ENCODE measurements at places on chromosomes 16 and 17.

DNA sequence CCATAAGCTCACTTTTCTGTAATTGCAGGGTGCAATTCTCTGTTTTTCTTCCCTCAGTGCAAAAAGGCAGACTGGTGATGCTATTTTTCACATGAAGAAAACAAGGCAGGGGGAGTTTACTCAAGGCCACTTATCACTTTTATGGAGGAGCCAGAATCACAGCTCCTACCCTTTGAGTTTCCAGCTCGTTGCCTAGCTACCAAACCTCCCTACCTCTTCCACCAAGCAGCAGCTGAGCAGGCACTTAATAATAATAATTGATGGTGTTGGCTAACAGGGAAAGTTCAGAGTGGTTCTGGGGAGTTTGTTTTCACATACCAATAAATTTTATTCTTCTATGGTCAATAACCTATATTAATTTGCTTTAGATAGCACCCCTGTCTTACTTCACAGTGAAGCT is 31.9 kb upstream of the MPHOSPH6 start:
- no peak for DNase-seq

DNA sequence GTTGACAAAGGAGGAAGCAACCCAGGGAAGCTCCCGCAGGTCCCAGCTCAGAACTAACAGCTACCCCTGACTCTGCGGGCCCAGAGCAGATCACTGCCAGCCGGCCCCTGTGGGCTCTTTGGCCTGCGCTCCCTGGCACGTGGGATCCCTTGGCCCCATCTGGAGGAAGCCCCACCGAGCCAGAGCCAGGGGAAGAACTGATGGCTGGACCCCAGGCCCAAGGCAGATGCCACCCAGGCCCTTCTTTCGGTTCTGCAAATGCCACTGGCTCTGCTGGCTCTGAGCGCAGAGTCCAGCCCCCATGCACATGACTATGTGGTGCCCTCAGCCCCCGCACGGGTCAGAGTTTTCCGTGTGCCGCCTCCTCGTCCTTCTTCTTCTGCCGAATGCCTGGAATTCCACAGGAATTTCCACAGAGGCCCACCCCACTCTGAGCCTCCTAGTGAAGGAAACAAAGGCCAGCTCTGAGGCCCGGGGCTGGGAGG is 35.8 kb upstream of the SNN start:
- peak; percentile 38 for DNase-seq

- DNase-seq: no peak
Measured at GRCh38 chr17:34519282-34519681, 60.1 kb upstream of the TMEM132E start.

- DNase-seq: no peak
Measured at GRCh38 chr17:60060474-60060873, 18.2 kb downstream of the HEATR6 start.

- DNase-seq: no peak
Measured at GRCh38 chr16:31187808-31188189, 7.9 kb downstream of the FUS start.

GRCh38 chr17:47705536-47706530 is 11.9 kb downstream of the TBKBP1 start:
- no peak for DNase-seq

DNA sequence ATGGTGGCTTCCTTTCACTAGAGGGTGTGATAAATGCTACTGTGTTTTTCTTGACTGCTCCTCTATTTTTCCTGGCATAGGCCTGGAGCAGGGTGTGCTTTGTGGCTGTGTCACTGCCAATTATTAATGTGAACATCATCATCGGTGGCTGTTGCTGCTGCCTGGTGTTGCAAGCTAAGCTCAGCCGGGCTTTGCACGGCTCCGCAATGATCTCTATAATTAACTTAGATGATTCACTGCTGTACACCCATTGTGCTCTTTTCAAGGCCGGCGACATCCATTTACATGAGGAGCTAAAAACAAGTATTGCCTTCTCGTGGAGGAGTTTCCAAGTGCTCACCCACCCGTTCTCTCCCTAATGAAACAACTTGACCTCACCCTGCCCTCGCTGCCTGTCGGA is 160.1 kb upstream of the IRX3 start:
- peak; percentile 77 for DNase-seq

- no peak for DNase-seq
Measured at GRCh38 chr17:19569785-19570543, 36.3 kb downstream of the SLC47A1 start.

- DNase-seq: no peak
Measured at GRCh38 chr17:77527836-77528505, 387.2 kb downstream of the SEC14L1 start.

DNA sequence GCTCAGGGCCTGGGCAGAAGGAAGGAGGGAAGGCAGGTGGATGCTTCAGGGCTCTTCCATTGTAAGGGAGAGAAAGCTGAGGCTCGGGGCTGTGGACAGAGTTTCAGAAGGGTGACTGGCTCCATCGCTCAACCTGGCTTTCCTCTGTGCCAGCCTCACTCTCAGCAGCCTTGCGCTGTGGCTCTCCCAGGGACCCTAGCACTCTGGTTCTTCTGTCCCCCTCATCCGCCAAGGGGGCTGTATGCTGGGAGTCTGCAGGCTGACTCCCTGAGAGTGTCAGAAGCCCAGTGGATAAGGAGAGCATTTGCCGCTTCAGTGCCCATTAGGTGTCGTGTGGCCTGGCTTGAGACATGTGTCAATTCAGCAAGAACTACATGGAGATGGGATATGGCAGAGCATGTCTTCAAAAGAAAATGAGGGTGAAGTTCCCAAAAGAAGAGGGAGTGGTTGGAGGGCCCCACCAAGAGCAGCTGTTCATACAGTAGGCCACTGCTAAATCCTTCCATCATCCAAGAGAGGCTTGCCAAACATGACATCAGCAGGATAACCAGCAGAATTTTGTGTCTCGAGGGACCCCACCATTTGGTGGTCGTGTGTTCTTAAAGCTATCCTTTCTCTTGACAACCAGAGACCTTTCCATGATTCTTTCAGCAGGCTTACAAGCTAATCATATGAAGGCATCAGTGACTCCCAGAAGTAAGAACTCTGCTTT is 148.2 kb downstream of the IRX5 start:
- no peak for DNase-seq

DNA sequence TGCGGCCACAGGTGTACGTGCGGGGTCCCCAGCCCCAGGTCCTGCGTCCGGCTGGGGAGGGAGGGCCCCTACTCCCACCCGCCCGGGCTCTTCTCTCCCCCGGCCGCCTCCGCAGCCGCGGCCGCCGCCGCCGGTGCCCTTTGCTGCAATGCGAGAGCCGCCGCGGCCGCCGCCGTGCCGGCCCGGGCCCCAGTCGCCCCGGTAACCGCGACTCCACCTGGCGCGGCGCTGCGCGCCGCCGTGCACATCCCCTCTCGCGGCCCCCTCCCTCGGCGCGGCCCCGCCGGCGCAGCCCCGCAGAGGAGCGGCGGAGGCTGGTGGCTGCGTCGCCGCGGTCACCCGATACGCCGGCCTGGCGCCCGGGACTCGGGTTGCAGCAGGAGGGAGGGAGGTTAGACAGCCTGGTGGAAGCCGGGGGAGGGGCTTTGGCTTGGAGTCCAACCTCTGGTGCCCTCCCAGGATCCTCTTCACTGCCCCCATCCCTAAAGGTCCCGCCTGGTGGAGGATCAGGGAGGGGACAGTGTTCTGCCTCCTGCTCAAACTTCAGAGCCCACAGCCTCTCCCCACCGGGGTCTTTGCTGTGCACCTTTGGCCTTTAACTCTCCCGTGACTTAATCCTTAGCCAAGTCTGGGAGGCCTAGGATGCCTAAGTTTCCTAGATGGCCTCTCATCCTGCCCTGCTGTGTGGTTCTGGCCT is 32.9 kb downstream of the SRCIN1 start:
- DNase-seq: no peak

DNA sequence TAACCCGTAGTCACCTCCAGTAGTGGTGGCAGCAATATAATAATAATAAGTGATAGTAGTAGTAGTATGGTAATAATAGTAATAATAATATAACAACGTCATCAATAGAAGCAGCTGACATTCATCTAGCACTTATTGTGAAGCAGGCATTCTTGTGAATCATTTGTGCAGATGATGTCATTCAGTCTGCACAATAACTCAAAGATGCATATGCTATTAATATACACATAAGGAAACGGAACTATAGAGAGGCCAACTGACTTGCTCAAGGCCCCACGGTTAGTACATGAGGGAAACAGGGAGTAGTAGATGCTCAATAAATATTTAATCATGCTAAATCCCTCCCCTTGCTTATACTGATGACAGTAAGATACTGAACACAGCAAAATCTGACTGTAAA is 35.4 kb upstream of the GAN start:
- no peak for DNase-seq

GRCh38 chr17:53722407-53722806 is 100.3 kb upstream of the KIF2B start:
- peak; percentile 96 for DNase-seq

GRCh38 chr17:64015447-64015846 is 5.0 kb downstream of the ICAM2 start:
- no peak for DNase-seq

DNA sequence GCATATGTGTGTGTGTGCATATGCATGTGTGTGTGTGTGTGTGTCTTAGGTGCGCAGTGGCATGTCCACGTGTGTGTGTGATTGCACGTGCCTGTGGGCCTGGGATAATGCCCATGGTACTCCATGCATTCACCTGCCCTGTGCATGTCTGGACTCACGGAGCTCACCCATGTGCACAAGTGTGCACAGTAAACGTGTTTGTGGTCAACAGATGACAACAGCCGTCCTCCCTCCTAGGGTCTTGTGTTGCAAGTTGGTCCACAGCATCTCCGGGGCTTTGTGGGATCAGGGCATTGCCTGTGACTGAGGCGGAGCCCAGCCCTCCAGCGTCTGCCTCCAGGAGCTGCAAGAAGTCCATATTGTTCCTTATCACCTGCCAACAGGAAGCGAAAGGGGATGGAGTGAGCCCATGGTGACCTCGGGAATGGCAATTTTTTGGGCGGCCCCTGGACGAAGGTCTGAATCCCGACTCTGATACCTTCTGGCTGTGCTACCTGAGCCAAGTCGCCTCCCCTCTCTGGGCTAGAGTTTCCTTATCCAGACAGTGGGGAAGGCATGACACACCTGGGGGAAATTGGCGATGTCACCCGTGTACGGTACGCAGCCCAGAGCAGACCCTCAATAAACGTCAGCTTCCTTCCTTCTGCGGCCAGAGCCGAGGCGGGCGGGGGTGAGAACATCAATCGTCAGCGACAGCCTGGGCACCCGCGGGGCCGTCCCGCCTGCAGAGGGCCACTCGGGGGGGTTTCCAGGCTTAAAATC is 47.6 kb downstream of the IL21R start:
- DNase-seq: no peak

DNA sequence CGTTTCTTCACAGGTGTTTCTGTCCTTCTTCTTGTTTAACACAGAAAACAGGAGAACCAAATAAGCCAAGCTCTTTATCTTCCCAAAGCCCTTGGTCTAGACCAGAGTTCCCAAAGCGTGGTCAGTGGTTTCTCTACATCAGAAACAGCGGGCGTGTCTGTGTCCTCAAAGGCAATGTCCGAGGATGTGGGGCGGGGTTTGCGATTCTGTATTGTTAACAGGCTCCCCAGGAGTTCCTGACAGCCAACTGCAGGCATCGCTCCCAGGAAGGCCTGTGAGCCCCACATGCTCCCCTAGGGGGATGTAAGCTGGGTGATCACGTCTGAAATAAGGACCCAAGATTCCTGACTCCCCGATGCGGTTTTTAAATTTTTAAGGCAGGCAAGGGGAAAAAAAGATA is 28.4 kb upstream of the SLC25A19 start:
- no peak for DNase-seq

GRCh38 chr16:14378131-14378551 is 251.9 kb downstream of the PARN start:
- no peak for DNase-seq

All from GM04504 (cell line).